8988T (cell line): ENCODE measurements at places on chromosomes 16 and 17.

DNA sequence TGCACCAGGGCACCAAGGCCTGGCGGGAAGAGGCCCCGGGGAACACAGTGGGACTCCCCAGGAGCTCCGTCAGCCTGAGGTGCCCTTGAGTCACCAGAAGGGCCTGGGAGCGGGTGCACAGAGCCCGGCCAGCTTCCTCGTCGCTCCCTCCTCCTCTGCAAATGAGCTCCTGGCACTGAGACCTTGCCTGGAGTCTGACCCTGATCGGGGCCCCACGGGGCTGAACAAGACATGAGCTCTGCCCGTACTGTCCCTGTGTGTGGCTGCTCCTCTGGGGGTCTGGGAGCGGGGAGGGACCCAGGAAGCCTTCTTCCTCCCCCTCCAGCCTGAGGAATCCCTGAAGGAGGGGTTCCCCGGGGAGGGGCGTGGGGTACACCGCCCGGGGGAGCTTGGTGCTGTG lies 36.4 kb upstream of the SSTR5 start:
- no peak for DNase-seq

- no peak for DNase-seq
These were observed 448 bp downstream of the STAT5B start for GRCh38 chr17:42275527-42276358.

DNA sequence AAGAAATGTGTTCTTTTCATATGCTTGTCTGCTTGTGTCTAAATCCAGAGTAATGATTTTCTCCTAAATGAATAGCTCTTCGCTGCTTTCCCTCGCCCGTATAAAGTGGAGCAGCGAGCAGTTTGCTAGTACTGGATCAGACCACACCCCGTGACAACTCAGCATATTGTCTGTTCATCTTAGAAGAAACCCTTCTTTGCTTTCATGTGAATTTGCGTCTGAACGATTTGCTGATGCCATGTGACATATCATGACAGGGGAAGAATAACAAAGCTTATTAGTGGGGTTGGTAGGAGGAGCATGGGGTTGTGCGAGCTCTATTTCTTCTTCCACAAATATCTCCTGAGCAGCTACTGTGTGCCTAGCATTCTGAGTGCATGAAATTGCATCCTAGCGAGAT lies 44.1 kb upstream of the CACNG4 start:
- no peak for DNase-seq

DNA sequence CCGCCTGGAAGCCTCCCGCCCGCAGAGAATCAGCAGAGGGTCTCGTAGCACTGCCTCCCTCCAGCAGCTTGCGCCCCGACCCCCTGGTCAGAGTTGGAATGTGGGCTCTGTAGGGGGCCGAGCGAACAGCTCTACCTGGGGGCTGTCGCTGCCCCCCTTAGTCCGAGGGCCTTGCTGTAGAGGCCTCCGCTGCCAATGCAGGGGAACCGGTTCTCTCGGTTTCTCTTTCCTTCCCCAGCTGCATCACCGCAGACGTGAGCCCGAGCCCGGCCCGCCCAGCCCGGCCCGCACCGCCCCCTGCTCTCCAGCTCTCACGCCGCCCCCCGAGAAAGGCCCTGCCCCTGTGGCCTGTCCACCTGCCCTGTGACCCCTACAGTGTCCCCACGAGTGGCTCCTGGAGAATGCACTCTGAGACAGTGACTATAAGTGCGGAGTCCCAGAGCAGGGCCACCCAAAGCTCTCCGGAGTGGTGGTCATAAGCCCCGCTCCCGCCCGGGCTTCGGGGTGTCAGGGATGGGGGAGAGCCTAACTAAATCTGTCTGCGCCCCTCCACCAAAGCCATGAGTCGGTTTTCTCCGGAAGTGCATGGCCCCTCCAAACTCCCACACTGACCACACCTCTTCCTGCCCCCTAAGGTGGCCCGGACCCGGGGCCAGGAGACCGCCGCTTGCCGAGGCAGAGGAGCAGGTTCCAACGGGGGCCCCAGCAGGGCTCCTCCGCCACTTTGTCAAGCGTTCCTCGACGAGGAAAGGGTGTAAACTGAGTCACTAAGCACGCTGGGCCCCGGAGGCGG lies 1.7 kb downstream of the ARHGAP27 start:
- peak; percentile 69 for DNase-seq

DNA sequence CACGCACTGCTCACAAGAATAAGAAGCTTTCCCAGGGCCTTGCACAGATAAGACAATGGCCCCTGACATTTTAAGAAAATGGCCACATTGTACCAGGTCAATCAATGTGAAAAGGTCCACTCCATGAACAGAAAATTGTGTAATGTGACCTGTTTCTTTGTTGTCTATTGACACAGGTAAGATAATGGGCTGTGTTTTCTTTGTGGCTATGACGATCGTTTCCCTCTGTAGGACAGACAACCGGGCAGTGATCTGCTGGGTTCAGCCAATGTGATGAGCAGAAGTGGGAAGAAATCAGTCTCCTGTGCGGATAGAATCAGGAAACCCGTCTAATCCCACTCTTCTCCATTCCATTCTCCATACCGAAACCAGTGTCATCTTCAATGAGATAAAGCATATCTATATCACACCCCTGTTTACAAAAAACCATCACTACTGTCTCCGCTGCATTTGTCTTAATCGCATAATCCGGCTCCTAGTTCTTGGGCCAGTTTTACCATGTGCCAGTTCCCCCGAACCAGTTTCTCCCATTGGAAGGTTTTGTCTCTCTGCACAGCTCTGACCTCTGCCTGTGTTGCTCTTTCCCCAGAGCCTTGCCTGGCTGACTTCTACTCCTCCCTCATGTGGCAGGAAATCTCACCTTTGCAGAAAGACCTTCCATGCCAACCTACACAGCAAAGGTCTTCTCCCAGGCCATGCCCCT lies 66.9 kb upstream of the ATF7IP2 start:
- no peak for DNase-seq

DNA sequence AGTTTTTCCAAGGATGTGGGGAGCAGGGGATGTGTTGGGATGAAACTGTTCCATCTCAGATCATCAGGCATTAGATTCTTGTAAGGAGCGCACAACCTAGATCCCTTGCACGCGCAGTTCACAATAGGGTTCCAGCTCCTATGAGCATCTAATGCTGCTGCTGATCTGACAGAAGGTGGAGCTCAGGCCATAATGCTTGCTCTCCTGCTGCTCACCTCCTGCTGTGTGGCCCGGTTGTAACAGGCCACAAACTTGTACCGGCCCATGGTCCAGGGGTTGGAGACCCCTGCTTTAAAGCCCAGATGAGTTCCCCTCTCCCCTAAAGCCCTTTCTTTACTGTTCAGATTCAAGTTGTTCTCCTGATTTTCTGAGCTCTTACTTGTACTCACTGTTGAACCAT lies 44.8 kb downstream of the RNF135 start:
- DNase-seq = no peak

DNA sequence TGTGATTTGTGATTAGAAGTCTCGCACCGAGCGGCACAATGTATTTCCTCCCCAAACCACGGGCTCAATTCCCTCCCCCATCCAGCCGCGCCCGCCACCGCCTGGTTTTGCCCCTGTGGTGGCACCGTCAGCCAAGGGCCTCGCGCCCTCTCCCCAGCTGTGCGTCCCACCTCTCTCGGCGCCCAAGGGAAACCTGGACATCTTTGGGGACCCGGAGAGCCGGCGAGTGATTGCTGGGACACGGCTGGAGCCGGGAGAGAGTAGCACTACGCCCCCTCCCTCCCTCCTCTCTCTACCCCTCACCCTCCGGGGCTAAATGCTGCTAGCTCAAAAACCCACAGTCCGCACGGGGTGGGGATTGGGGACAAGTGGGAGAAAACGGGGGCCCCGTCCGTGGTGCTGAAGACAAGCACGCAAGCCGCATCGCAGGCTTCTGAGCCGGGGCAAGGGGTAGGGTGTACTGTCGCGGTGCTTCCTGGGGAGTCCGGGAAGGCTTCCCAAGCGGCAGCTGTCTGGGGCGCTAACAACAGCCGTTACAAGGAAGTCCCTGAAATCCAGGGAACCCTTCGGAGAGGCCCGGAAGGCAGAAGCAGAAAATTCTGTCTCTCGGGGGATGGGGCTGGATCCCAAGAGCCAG lies 1.4 kb downstream of the CBLN1 start:
- no peak for DNase-seq

- no peak for DNase-seq
These were observed 83.8 kb upstream of the CCL2 start for GRCh38 chr17:34171245-34171818.

DNA sequence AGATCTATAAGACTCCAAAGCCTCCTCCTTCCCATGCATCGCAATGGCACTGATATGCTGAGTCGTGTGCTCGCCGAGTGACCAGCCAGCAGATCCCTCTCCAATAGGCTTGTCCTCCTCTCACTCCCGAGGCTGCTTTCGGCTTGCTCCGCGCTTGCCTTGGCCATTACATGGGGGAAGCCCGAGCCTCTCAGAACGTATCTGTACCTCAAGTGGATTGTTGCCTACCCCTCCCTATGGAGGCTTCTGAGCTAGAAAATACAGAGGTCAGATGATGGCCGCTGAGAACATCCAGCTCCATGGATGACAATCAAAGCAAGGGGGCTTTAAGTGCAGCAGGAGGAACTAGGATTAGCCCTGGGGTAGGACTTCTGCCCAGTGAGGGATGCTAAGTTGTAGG lies 7.7 kb upstream of the NLRP1 start:
- no peak for DNase-seq

- no peak for DNase-seq
These were observed 65.0 kb downstream of the RPA1 start for GRCh38 chr17:1894753-1895339.

DNA sequence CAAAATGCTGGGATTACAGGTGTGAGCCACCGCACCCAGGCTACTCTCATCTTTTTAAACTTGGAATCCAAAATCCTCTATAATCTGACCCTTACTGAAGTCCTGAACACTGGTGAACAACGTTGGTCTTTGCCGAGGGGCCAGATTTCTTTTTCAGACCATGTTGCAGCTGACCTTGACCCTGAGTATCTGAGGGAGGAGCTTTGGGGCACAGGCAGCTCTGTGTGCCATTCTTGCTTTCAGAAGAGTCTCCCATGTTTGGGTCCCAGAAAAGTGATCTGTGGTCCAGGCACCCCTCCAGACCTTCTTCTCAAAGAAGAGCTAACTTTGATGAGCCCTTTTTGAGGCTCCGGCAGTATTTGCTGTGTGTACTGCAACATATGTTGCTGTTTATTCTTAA lies 50.4 kb downstream of the CENPV start:
- DNase-seq = no peak

DNA sequence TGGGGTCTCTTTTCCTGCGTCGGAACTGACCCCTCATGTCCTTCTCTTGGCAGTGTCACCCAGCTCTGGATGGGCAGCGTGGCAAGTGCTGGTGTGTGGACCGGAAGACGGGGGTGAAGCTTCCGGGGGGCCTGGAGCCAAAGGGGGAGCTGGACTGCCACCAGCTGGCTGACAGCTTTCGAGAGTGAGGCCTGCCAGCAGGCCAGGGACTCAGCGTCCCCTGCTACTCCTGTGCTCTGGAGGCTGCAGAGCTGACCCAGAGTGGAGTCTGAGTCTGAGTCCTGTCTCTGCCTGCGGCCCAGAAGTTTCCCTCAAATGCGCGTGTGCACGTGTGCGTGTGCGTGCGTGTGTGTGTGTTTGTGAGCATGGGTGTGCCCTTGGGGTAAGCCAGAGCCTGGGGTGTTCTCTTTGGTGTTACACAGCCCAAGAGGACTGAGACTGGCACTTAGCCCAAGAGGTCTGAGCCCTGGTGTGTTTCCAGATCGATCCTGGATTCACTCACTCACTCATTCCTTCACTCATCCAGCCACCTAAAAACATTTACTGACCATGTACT lies 13.2 kb downstream of the IGFBP4 start:
- DNase-seq = no peak

DNA sequence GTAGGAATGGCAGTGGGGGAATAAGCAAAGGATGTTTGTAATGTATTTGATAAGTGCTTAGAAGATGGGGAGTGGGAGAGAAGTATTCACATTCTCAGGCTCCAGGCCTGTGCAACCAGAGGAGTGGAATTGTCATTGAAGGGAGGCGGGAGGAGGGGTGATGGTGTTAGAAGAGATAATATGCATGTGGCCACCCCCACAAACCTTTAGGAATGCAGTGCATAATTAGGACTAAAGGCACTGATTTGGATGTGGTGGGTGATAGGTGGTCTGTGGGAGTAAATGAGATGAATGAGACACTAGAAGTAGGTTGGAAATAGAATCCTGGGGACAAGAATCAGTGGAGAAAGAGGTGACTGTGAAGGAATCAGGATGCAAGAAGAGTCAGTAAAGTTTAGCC lies 27.1 kb downstream of the UTP18 start:
- no peak for DNase-seq

DNA sequence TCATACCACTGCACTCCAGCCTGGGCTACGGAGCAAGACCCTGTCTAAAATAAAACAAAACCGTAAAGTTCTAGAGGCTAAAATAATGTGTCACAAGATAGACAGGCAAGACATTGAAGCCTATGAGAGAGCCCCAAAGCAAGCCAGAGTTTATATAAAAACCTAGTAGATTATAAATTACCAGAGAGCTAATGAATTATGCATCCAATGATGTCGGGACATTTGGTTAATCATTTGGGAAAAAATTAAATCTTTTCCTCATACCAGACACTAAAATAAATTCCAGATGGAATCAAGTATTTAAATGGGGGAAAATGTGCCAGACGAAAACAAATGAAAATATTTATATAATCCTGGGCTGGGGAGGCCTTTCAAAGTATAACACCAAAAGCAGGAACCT lies 24.2 kb downstream of the CCDC40 start:
- no peak for DNase-seq

DNA sequence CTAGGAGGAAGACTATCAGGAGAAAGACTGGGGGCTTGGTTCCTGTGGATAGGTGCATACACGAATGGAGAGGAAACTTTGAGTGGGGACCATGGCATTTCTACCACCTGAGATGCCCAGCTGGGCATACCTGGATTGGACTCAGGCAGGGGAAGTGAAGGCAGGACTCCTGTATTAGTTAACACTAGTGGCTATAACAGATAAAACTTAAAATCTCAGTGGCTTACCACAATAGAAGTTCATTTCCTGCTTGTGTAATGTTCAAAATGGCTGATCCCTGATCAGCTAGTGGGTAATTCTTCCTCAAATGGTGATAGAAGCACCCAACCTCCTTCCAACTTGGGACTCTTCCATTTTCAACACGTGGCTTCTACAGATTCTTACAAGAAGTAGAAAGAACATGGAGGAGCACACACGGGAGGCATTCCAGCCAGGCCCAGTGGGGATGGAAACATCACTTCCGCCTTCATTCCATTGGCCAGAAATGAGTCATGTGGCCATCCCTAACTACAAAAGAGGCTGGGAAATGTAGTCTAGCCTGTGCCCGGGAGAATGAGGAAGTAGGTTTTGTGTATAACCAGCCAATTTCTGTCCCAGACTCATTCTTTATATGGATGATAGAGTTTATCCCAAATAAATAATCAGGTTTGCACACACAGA lies 112.1 kb downstream of the UTP18 start:
- peak; percentile 20 for DNase-seq

- no peak for DNase-seq
These were observed 9.9 kb upstream of the BAIAP3 start for GRCh38 chr16:1323296-1324239.

DNA sequence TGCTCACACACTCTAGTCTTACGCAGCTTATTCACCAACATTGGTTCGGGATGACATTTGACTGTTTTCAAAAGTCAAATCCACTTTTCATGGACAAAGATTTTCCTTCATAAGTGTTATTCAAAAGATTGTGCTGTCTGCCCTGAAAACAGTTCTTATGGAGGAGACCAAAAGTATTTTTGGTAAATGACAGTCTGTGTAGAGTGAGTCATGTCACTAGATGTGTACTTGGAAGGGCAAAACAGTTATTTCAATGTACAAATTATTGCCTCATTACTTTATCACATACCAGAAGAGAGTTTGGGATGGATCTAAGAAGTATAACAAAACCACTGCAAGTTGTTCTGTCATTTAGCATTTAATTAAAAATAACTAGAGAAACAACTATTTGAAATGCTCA lies 265.6 kb downstream of the CDH13 start:
- DNase-seq = no peak
